ENCODE measurements at places on chromosomes 1 and 21.

GRCh38 chr1:206834711-206835110 lies 30.7 kb upstream of the IL20 start:
- no peak for DNase-seq

GRCh38 chr1:61910035-61910434 lies 167.8 kb downstream of the PATJ start:
- DNase-seq, result no peak

DNA sequence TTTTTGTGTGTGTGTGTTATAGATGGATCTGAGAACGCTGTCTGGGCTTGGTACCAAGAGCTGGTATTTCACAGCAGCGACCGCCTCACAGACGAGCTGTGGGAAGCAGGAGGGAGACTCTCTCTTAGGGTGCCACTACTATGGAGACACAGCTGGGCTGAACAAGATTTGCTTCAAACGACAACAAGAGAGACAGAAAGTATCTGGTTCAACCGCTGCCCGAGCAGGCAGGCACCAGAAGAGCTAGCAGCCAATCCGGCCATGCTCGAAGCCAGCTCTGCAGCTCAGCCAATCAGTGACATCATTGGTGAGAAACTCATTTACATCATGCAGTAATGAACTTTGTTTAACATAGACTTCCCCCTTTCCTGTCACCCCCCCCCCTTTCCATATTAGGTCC lies 341.3 kb downstream of the USP25 start:
- no peak for DNase-seq

DNA sequence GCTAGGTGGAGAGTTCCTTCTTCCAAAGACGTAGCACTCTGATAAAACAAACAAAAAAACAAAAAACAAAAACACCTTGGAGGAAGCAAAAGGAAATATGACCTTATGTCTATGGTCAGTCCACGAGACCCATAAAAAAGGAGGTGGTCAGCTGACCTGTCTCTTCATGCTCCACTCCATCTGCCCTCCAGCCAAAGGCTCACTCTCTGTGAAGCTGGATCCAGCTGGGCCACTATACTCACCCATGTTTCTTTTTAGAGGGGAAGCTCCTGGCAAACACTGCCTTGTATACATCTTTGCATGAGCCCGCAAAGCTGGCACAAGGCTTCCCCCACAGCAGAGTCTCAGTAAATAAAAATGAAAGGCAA lies 126.1 kb upstream of the CACHD1 start:
- DNase-seq, result no peak

GRCh38 chr1:37197411-37197810 lies 163.1 kb upstream of the GRIK3 start:
- no peak for DNase-seq

DNA sequence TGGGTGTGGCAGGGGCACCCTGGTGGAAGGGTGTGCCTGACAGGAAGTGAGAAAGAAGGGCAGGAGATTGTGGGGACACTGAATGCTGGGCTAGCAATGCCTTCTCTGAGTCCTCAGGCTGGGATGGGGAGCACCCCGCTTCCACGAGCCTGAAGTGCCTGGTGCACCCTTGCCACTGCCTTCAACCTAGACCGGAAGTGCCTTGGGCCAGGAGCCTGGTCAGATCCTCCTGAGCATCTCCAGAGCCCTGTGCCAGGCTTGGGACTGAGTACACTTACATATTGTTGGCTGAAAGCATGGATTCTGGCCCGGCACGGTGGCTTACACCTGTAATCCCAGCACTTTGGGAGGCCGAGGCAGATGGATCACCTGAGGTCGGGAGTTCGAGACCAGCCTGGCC lies 205.8 kb upstream of the EDN2 start:
- no peak for DNase-seq

GRCh38 chr1:18931730-18932129 lies 24.7 kb downstream of the IFFO2 start:
- DNase-seq, result no peak

DNA sequence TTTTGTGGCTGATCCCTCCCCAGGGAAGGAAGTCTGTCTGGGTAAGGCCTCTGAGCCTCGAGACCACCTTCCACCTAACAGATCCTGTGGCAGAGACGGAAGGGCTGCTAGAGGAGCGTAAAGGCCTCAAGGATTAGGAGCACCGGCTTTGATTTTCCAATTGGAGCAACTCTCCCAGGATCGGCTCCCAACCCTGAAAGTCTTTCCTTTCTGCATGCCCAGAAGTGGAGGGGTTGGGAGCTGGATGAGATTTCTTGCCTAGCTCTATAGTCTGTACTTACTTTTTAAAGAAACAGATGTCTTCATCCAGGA lies 41.4 kb downstream of the ELK4 start:
- DNase-seq, result no peak

DNA sequence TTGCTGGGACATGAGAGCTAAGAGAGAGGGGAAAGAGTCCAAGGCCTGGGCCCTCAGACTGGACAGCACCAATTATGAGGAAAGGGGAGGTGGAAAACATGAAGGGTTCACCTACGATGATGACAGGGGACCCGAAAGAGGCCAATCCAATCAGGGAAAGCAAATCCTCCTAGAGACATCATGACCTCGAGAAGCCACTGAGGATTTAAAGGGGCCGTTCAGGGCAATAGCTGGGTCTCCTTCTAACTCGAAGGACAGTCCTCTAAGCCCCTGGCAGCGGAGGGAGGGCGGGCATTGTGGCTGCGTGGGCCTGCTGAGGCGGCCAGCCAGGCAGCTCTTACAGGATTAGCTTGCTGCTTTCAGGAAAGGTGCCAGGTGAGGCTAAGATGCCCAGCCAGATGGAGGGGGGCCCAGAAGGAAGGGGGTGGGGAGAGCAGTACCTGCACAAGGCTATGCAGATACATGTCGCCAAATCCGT lies 7.4 kb downstream of the MEF2D start:
- DNase-seq, result no peak

DNA sequence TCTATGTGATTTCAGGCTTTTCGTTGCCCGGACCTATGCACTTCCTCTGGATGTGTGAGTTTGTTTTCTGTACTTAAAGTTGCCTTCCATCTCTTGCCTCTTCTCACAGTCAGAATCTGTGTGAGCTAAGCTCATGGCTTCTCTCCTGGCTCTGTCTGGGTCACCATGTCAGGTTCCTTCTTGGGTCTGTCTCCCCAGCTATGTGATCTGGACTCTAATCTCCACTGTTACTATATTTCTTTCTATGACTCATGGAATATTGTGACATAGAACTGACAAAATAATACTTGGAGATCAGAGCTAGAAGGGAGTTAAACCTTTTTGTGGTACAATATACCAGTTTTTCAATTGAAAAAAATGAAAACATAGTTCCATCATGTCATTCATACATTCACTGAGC lies 172.7 kb upstream of the FGGY start:
- no peak for DNase-seq

GRCh38 chr1:33312413-33312749 lies 8.5 kb downstream of the A3GALT2 start:
- DNase-seq, result no peak

DNA sequence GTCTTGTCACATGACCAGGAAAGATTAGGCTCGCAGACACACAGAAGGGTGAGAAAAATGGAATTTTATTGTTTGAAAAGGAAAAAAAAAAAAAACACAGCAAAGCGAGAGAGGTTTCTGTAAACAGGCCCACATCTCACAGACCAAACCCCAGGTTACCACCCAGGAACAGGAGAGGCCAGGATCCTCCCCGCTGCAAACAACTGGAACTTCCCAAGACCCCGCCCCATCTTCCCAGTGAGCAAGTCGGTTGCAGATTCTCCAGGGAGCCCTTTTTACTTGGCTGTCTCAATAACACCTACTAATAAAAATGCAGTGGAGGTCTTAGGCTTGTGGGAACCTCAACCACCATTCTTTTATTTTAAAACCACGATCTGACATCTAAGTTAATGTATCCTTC lies 84.7 kb upstream of the ETS2 start:
- no peak for DNase-seq

DNA sequence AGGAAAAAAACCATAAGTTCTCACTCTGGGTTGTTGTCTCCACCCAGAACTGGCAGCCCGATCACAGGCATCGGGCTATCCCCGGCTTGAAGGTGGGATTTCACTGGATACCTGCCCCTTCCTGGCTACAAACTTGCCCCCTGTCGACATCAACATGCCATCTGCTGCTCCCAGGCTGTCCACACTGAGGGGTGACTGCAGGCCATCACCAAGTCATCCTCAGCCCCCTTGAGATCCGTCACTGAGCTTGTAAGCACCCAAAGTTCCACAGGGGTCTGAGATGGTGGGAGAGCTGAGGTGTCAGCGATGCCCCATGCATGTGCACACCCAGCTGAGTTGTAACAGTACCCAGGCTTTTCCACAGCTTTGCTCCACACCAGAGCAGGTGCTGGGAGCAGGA lies 211.0 kb downstream of the AMY1C start:
- DNase-seq, result no peak

DNA sequence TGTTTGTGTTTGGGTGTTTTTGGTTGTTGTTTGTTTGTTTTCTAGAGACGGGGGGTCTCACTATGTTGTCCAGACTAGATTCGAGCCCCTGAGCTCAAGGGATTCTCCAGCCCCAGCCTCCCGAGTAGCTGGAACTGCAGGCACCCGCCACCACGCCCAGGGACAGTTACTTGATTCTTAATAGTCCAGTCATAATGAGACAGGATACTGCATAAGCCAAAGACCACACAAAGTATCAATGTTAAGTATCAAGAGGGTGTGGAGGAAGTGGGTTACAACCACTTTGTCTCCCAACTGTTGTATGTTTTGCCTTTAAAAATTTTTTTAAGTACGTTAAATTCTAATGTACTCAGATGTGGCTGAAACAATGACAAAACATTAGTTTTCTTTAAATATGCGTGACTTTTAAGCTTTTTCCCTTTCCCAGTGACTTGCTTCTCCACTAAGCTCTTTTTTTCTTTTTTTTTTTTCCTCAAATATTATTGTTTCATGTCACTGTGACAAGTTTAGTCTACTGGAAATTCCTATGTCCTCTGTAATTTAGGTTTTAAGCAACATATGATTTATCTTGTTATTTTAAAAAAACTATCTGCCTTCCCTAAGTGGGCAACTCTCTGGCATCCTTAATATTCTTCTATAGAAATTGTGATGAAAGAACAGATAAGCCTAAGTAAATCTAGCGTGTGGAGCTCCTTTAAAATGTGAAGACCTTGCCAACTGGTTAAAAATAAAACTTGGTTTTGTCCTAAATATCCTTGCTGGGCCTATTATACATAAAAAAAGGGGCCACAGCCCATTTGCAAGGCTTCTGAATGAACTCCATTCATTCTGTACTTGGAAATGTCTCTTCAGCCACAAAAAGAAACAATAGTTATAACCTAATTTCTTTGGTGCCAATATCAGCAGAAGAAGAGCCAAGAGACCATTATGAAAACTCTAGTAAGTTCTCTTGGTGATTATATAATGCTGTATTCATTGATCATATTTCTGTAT lies 56.2 kb upstream of the DPH5 start:
- DNase-seq, result peak; percentile 47

DNA sequence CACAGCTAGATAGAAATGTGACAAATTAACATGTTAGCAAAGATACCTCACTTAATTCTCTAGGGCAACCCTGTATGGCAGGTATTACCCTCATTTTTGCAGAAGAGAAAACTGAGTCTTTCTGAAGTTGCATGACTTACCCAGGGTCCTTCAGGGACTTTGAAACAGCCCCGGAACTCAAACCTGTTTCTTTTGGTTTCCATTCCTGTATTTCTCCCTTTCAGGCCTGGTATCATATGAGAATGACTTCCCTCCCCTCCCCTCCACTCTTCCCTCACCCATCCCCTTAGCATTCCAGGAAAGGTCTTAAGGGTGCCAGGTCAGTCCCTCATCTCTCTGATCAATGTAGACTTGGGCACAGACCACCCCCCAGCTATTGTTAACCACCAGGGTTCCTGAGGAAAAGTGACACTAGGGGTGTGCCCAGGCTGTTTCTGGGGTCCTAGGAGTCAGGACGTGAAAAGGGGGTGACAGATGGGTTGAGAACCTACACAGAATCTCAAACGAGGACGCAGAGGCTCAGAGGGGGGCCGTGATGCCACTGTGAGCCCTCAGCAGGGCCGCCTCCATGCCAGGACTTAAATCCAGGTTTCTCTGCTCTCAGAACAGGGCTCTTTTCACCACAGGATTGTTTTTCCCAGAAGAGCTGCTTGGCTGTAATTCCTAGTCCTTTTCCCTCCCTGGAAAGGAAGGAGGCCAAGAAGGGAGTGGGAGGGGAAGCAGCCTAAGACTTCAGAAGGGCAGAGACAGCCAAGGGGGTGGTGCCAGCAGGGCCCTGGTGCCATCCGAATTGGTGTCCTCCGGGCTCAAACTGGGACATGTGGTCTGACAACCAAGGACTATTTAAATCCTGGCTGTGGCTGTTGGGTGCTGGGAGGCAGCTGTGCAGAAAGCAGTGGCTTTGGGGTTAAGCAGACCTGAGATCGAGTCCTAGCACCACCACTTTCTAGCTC lies 2.1 kb upstream of the WASF2 start:
- DNase-seq, result no peak
